ENCODE measurements at places on chromosomes 2 and 18. TPM values are rescaled to one million over a fixed set of nuclear protein-coding genes. Genes with fewer than 3 reads are reported as not detected.

DNA sequence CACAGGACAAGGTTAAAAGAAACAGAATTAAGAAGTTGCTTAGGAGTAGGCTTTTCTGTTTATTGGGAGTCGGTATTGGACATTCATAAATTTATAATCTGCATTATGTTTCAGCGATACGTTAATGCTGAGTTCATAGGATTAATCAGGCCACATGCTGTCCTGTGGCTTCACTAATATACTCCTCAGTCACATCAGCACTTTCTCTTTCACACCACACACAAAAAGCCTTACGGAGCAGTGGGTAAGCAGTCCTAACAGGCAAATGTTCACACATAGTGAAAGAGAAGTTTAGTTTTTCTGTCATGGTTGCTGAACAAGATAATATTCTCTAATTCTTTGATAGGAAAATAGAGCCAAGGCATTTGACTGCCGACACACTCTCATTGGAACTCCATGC is 411.7 kb upstream of the RAB12 start:
- no peak for DNase-seq

DNA sequence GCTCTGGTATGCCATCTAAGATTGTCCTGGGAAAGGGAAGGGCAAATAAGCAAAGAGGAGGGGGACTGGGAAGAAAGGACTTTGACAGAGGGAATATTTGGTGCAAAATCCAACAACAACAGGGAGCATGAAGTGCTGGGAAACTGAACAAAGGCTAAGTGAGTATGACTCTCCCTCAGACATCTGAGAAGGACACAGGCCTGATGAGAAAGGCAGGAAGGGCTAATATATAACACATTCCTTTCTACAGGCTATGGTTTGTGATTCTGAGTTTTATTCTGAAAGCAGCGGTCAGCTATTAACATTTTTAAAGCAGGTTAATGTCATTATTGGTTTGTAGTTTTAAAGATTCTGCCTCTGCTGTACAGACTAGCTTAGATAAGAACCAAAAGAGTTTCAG is 1579.5 kb downstream of the LRP1B start:
- DNase-seq: no peak

DNA sequence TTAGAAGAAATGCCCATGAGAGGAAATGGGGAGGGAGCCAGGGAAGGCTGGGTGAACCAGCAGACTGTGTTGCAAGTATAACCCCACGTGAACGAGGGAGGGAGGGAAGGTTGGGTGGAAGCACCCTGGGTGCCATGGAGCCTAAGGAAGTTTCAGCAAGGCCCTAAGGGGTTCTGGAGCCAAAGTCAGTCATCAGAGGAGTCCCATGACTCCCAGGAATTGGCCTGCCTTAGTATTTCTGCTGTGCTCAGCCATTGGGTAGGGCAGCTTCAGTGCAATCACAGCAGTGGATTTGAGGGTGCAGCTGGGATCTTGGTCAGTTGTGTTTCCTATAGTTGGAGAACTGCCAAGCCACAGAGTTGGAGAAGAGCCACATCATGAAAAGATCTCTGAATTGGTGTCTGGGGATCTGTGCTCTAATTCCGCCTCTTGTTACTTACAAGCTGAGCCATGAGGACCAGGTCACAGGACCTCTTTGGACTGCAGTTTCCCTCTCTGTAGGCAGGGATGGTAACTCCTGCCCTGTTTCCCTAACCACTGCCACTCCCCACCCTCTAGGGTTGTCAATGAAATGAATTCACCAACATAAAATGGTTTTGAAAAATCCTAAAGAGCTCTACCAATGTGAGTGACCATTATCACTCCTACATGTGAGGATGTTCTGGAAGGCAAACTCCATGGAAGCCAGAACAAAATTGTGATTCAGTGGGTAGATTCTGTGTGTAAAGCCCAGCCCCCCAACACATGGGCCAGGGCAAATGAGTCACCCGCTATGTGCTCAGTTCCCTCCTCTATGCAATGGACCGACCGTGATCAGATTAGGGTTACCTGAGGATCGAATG is 108.9 kb downstream of the CLIP4 start:
- no peak for DNase-seq

- DNase-seq: no peak
Observed at GRCh38 chr18:3832025-3832638, 382.2 kb downstream of the TGIF1 start.

GRCh38 chr2:6482256-6482655 is 383.5 kb downstream of the CMPK2 start:
- no peak for DNase-seq

- DNase-seq: no peak
Observed at GRCh38 chr2:77054938-77055337, 467.2 kb downstream of the LRRTM4 start.

GRCh38 chr2:65033178-65033577 is 23.0 kb upstream of the CEP68 start:
- DNase-seq: peak; percentile 25

DNA sequence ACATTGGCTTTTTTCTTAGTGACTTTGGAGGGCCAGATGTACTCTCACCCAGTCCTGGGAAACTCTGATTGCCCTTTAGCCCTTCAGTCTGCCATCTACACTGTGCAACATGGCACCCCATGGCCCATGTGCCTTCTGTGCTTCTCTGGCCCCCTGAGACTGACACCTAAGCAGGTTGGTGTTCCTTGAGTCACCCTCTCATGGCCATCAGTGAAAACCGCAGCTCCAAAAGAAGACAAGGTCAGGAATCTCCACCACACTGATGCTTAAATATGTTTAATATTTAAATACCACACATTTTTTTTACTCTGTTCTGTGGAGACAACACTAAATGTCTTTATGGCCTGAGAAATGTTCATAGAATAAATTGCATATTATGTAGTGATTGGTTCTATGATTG is 23.9 kb downstream of the DCC start:
- no peak for DNase-seq

DNA sequence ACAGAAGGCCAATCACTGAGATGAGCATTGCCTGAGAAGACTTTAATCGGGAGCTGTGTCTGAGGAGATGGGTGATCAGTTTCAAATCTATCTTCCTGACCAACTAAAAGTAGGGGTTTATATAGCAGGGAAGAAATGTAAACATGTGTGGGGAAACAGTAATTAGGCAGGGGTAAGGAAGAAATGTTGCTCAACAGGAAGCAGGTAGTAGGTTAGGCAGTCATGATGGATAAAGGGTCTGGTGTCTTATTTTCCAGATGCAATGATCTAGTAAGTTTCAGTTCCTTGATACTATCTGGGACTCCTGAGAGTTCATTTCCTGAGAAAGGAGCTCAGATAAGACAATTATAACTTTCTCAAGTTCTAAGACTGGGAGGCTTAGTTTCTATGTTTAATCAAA is 33.8 kb upstream of the DNAJC10 start:
- no peak for DNase-seq

Gene TCF23
- total RNA-seq: not detected

Gene SPEG
- 1.7 TPM for total RNA-seq

Gene CHRNG
- not detected for total RNA-seq

Gene ATG4B
- total RNA-seq: 85.9 TPM

Gene ADAM23
- 2.3 TPM for total RNA-seq

Gene FEV
- not detected for total RNA-seq

Data from activated CD4-positive, alpha-beta memory T cell treated with anti-CD3 and anti-CD28 coated beads for 36 hours (primary cell).